Daoy (cell line): ENCODE measurements at places on chromosomes 11 and 22. TPM values are rescaled to one million over a fixed set of nuclear protein-coding genes. Genes with fewer than 3 reads are reported as not detected.

GRCh38 chr11:68033708-68034045 lies 3.2 kb downstream of the NDUFS8 start:
- no peak for DNase-seq

SMTNL1 gene
- total RNA-seq: not detected in 2 replicates

TH gene
- not detected in 2 replicates for total RNA-seq

KCNQ1 gene
- 0.36 TPM in 1 of 2 replicates, not detected in the other for total RNA-seq

- DNase-seq: no peak
Measured at GRCh38 chr11:59578369-59578768, 37.2 kb downstream of the OSBP start.

- DNase-seq: no peak
Measured at GRCh38 chr11:15920856-15921629, 435.3 kb downstream of the SOX6 start.

DNA sequence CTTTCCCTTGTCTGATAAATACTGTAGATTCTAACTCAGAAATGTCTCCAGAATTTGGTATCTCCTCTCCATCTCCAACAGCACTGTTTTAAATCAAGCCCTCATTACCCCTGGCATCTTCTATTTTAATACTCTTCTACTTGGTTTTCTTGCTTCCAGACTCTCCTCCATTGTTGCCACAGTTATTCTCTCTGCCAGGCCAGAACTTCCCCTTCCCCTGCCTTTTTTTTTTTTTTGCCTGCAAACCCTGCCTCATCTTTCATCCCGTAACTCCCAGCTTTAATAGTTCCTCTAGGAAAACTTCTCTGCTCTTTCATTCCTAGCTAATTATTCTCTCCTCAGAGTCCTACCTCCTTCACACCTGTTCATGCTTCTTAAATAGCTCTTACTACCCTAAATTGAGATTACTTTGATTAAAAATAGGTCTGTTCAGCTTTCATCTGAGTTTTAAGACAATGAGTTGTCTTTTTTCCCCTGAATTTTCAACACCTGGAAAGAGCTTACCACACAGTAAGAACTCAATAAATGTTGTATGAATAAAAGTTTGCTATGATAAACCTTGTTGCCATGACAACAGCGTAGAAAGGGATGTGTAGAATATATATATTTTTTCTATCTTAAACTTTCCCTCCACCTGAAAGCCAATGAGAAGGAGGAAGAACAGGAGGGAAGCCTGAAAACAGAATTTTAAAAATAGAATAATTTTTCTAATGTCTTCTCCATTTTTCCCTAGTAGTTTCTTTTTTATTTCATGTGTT lies 3.6 kb downstream of the IL18 start:
- no peak for DNase-seq

DNA sequence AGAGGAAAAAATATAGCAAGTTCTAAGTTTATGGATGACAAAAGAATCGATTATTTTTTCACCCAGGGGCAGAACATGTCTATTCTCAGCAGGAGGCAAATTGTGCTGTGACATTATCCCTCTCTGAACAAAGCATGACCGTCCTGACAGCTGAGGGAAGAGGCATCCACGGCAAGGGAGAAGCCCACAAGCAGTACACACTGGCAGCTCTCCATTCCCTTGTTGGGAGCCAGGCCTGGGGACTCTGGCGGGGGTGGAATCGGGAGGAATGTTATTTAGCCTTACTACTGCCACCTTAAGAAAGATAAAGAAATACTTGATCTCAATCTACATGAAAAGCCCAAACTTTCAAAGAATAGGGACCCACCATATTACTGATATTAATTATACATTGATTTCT lies 3.4 kb downstream of the KIRREL3 start:
- DNase-seq: peak; percentile 41

- peak; percentile 36 for DNase-seq
Measured at GRCh38 chr22:37337204-37337943, 55.1 kb downstream of the CYTH4 start.

DNA sequence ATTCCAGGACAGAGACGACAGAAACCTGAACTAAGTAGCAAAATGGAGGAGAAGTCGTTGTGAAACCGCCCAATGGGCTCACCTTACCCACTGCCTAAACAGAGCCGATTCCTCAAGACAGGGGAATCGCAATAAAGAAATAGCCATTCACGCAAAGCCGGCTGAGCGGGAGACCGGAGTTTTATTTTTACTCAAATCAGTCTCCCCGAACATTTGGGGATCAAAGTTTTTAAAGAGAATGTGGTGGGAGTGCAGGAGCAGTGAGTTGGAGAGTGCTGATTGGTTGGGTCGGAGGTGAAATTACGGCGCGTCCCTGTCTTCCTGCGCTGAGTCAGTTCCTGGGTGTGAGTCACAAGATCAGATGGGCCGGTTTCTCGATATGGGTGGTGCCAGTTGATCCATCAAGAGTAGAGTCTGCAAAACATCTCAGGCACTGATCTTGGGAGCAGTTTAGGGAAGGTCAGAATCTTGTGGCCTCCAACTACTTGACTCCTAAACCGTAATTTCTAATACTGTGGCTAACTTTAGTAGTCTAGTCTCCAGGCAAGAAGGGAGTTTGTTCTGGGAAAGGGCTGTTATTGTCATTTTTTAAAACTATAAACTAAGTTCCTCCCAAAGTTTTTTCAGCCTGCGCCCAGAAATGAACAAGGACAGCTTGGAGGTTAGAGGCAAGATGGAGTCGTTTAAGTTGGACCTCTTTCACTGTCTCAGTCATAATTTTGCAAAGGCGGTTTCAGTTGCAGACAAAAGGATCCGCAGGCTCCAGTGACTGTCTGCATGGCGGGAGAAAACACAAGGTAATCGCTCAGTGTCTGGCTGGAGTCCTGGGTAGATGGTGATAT lies 34.1 kb downstream of the OR4D9 start:
- DNase-seq: peak; percentile 64

FOXRED1 gene
- 36.4 and 38.1 TPM in 2 replicates for total RNA-seq

C22orf42 gene
- not detected in 2 replicates for total RNA-seq

RFPL1 gene
- total RNA-seq: not detected in 2 replicates

CD3E gene
- not detected in 2 replicates for total RNA-seq

DNA sequence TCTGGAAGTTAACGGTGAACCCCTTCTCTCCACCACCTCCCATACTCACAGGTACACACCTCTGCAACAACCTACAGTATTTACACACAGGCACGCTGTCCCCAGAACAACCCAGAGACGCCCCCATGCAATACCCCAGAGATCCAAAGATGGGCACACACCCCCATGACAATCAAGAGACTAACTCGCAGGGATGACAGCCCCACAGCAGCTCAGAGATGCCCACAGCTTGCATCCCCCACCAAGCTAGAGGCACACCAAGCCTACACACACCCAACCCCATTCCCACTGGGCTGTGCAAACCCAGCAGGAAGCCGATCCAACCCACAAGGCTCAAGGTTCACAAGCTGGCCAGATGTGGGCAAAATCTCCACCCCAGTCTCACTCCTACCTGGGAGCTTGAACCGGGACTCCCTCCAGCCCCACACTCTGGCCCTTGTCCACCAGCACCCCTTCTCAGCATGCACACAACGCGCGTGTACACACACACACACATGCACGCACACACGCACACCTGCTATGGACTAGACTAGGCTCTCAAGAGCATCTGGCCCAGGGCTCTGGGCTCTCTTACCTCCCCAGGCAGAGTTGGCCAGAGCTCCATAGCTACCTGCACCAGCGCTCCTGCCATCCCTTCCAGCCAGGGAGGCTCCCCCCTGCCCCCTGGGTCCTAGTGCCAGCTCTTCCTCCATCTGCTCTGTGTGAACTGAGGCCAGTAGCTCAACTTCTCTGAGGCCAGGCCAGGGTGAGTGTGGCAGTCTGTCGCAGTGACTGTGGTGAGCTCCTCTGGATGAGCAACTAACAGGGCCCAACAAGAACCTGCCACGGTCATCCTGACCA lies 11.5 kb downstream of the STARD10 start:
- no peak for DNase-seq

DNA sequence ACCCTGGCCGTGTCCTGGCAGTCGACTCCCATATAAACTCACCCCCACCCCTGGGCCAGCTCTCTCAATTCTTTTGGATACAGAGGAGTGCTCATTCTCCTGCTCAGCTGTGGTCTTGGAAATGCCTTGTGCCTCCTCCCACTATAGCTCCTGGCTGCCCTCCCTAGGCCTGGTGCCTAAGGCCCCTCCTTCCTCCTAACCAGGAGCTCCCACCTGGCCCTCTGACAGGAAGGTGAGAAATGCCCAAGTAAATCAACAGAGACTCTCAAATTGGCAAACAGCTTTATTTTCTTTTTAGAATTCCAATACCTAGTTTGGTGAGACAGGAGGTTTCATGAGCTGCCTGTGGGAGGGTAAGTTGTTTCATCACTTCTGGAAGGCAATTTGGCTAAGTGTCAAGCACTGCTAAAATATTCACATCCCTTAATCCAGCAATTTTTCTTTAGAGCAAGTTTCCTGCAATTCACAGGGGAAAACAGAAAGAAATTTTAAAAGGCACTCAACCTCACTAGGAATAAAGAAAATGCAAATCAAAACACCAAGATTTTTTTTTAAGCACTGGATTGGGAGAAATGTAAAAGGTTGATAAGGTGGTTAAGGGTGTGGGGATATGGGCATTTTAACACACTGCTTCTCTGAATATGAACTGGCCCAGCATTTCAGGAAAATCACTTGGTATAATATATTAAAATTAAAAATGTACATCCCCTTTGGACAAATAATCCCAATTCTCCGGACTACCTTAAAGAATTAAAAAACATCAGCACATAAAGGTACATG lies 209.7 kb upstream of the ARHGAP20 start:
- no peak for DNase-seq

DNA sequence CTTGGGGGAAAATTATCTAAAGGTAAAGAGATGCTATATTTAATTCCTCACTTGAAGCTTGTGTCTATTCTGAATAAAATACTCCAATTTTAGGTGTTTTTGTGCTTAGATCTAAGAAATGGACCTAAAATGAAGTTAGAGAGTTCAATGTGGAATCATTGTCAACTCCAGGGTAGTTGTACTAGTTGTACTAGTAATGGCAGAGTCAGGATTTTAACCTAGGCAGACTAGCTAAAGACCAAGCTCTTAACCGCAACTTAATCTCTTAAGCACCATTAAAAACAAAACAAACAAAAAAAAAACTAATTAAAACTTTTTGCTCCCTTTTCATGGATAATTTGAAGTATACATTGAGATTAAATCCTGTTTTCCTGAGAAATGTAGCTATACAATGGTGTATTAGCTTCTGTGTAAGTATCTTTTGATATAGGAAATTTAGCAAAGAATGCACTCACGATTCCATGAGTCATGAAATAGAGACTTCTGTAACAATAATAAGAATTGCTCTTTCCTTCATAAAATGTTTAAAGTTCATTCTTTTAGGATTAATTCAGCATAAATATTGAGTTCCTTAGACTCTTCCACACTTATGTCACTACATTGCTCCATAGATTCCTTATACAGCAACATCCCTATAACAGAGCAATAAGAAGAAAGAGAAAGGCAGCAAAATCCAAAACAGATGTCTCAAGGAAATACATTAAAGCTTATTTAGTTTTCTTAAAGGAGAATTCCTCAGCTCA lies 26.5 kb upstream of the SOX6 start:
- no peak for DNase-seq

GRCh38 chr22:44671742-44672141 lies 30.3 kb upstream of the PRR5 start:
- no peak for DNase-seq

KLHL22 gene
- total RNA-seq: 7.4 and 31.1 TPM in 2 replicates

GRCh38 chr11:35146074-35146521 lies 7.1 kb downstream of the CD44 start:
- DNase-seq: no peak

TRIM29 gene
- 0.06 TPM in 1 of 2 replicates, not detected in the other for total RNA-seq

DNA sequence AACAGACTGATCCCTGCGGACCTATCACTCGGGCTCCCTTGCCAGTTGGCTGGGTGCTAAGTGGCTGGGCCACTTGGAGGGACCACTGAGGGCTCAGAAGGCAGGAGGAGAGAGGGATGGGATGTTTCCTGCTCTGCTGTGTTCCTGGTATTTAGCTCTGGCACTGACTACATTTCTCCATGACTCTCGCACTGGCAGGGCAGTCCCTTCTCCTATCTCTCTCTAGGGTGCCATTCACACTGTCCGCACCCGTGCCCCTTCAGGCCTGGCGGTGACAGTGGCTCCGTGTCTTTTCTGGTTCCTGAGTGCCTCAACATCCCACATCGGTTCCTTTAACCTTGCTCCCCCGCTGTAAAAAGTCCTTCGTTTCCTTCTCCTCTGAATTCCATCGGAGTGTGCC lies 31.6 kb upstream of the CECR2 start:
- no peak for DNase-seq

- DNase-seq: no peak
Measured at GRCh38 chr11:122714484-122714883, 59.0 kb downstream of the UBASH3B start.

- DNase-seq: no peak
Measured at GRCh38 chr22:27075028-27075678, 417.8 kb downstream of the MIAT start.

GRCh38 chr11:95268391-95268790 lies 37.4 kb upstream of the SESN3 start:
- DNase-seq: no peak

GRCh38 chr11:61545341-61545740 lies 35.5 kb downstream of the SYT7 start:
- no peak for DNase-seq

GRCh38 chr11:66985508-66986177 lies 10.5 kb downstream of the C11orf86 start:
- no peak for DNase-seq

- no peak for DNase-seq
Measured at GRCh38 chr11:102414559-102414958, 38.0 kb downstream of the TMEM123 start.

GRCh38 chr22:44341431-44342346 lies 28.9 kb upstream of the SHISAL1 start:
- peak; percentile 41 for DNase-seq

PATE4 gene
- total RNA-seq: not detected in 2 replicates

DNA sequence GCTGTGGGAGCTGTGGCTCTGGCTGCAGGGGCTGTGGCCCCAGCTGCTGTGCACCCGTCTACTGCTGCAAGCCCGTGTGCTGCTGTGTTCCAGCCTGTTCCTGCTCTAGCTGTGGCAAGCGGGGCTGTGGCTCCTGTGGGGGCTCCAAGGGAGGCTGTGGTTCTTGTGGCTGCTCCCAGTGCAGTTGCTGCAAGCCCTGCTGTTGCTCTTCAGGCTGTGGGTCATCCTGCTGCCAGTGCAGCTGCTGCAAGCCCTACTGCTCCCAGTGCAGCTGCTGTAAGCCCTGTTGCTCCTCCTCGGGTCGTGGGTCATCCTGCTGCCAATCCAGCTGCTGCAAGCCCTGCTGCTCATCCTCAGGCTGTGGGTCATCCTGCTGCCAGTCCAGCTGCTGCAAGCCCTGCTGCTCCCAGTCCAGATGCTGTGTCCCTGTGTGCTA lies 514 bp downstream of the KRTAP5-9 start:
- DNase-seq: no peak

GRCh38 chr11:44623341-44623730 lies 57.9 kb downstream of the CD82 start:
- peak; percentile 5 for DNase-seq

DNA sequence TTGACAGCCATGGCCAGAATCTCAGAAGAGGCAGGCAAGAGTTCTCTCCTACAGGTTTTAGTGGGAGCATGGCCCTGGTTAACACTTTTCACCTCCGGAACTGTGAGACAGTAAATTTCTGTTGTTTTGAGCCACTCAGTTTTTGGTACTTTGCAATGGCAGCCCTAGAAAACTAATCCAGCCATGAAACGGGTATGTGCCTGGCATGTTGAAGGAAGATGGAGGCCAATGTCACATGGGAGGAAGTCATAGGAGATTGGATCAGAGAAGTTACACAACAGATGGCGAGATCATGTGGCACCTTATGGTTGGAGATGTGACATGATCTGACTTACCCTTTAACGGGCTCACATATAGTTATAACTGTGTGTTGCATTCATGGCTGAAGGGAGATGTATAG lies 63.2 kb upstream of the EED start:
- no peak for DNase-seq

CEND1 gene
- total RNA-seq: 0.51 and 1.2 TPM in 2 replicates

TECTA gene
- total RNA-seq: 0.17 and 0.42 TPM in 2 replicates
